ENCODE measurements at places on chromosomes 2 and 18.

- no peak for DNase-seq
Observed at GRCh38 chr18:11802586-11802985, 48.6 kb upstream of the CHMP1B start.

DNA sequence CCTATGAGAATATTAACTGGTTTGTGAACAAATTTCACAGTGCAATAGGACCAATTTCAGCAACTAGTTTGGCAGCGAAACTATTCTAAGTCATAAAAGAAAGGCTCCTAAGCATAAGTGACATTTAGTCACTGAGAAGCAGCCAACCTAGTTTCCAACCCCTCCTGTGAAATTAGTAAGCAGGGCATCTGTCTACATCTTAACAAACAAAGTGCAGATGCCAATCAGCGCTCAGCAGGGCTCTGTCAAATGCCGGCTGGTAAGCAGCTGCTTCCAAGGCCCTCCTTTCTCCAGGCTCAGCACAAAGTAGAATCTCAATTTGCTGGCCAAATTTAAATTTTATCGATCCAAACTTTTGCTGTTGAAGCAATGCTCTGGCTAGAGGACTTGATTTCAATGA lies 124.7 kb downstream of the ICOS start:
- DNase-seq: no peak

GRCh38 chr2:98346311-98347236 lies at the start of gene CNGA3:
Gene CNGA3 (plus strand): TSS chr2:98346456. CDS start chr2:98369976, 23,520 bp downstream.
- DNase-seq: no peak

- DNase-seq: no peak
Observed at GRCh38 chr2:63818271-63818670, 23.4 kb upstream of the UGP2 start.

DNA sequence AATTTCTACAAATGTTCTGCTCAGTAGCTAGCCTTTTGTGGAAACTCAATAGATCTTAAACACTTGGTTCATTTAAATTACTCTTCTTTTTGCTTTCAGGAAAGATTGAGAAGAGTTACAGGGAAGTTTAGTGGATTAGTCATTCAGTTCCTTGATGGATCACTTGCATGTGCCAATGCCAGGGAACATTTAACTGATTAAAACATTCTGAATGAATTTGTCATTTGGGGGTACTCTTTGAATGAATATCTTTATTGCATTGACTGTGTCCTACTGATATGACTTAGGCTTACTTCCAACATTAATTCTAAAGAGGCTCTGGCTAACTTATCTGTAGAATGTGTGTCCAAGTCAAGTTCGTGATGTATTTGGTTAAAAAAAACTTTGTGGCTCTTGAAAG lies 199.8 kb downstream of the PLCL1 start:
- no peak for DNase-seq

- DNase-seq: no peak
Observed at GRCh38 chr2:147715807-147716206, 129.0 kb upstream of the ACVR2A start.

GRCh38 chr18:49878567-49879270 lies 65.4 kb upstream of the ACAA2 start:
- DNase-seq: no peak

DNA sequence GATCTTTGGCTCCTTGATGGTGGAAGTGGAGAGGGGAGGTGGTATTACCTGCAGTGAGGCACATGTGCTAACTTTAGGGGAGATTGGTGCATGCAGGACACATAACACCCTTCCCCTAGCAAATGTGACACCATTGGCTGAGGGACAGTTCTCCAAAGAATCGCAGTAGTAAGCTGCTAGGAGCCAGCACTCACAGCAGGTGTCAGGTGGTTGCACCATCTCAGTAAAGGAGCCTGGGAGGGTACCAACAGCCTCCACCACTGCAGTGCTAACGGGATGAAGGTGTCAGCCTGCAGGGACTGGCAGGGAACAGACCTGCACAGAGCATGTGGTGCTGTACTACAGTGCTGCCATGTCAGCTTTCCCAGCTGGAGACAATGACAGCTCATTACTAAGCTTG lies 127.3 kb upstream of the PIEZO2 start:
- DNase-seq: peak; percentile 19

DNA sequence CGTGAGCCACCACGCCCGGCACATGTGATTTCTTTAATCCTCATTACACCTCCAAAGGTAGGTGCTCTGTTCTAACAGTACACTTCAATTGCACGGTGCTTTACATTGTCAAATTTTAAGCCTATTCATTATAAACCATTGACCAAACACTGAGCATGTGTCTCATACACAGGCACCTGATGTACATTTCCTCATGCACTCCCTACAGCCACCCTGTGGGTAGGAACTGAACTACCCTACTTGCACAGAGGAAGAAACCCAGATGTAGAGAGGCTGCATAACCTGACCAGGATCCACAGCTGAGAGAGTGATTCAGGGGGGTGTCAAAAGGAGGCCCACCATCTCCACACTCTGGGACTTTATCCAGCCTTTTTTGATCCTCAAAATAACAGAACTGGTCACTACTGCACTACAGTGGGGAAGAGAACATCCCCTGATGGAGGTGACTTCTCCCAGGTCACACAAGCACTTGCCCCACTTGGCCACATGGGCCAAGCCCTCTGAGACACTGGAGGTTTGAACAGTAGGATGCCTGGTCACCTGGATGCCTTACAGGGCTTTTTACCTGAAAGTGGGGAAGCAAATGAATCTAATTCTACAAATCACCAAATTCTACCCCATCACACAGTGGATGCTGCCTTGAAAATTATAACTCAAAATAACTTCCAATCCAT lies 6.9 kb upstream of the DPYSL5 start:
- DNase-seq: no peak

GRCh38 chr2:239891698-239892097 lies 133.4 kb downstream of the NDUFA10 start:
- no peak for DNase-seq

- peak; percentile 58 for DNase-seq
Observed at GRCh38 chr2:188291617-188292347, at the start of gene GULP1. Gene GULP1 (plus strand): TSS chr2:188291874. CDS start chr2:188477703, 185,829 bp downstream.

GRCh38 chr2:222708274-222708710 lies 36.8 kb downstream of the MOGAT1 start:
- DNase-seq: peak; percentile 48

DNA sequence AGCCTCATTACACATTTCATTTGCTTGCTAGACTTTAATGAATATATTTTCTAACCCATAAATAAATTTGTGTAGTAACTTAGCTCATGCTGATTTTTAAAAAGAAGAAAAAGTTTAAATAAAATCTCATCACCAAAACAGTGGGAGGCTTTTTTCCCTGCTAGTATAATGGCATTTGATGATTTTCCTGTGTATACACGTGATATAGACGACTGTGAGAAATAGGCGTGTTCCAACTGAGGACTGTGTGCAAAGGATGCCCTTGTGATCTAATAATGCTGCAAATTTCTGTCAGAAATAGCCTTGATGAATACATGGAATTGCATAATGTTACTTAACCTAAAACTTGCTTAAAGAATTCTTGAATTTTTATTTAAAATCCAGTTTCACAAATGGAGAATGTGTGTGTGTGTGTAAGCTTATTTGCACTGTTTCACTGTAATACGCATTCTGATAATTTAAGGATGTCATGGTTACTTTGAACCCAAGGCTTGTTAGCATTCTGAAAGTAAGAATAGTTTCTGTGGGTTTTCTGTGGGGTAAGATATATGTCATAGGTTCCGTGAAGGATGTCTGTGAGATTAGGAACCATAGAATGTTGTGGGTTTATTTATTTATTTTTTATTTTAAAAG lies 178.0 kb downstream of the DLGAP1 start:
- DNase-seq: no peak

DNA sequence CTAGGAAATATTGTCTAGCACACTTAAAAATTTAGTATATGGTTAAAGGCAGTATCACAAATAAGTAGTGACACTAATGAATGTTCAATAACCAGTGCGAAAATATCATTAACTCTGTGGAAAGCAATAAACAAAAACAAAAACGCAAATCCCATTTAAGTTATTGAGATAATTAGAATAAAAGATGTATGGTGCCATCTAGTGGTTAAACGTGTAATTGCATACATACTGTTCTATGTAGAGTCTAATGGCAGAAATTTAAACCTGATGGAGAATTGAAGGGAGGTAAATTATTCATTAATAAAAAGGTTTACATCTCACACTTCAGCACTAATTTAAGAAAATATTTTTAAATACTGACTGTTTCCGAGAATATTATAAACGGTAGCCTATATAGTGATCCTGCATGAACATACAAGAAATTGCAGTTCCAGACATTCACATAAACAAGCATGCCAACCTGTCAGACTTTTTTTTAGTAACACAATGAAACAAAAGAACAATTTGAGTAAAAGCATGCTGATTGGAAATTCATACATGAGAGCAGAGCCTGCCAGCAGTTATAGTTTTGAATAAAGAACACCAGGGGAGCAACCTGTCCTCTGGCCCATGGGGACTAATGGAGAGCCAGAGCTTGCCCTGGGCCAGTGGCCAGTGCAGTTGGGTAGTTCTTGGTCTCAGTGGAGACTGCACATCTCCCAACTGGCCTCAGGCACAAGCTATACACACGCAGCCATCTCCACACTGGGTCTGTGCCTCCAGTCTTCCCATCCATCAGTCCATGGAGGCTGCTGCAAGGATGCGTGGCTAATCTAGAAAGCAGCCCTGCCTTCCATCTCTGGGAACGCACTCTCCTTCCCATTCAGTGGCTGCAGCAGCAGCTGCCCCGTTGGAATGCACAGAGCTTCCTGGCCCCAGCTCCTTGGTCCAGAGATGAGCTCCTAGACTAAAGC lies 28.0 kb downstream of the GCG start:
- no peak for DNase-seq

DNA sequence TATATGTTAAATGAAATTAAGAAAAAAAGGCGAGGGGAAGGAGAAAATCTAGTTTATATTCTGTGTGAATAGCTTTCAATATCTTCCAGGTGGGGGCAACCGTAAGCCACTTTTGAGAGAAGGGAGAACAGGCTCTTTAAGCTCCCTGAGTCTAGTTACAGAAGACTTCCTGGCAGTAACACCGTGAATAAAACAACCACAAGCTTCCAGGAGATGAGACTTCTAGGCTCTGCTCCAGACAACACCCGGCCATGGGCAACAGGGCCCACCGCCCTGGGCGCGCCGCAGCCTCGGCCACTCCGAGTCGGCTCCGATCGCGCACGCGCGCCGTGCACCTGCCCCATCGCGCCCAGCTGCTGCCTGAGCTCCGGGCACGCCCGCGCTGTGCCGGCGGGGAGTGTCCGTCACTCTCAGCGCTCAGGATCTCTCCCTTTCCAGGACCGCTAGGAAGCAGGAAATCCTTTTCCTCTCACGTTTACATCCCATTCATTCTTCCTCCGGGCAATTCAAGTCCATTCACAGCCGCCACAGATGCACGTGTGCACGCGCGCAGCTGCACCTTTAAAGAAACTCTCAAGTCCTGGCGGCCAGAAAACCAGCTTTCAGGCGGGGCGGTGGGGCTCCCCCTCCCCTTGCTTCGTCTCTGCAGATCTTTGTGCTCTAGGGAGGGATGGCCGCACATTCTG lies 19.4 kb upstream of the PAX3 start:
- peak; percentile 48 for DNase-seq

GRCh38 chr2:217551252-217551899 lies 451.4 kb downstream of the TNS1 start:
- no peak for DNase-seq

DNA sequence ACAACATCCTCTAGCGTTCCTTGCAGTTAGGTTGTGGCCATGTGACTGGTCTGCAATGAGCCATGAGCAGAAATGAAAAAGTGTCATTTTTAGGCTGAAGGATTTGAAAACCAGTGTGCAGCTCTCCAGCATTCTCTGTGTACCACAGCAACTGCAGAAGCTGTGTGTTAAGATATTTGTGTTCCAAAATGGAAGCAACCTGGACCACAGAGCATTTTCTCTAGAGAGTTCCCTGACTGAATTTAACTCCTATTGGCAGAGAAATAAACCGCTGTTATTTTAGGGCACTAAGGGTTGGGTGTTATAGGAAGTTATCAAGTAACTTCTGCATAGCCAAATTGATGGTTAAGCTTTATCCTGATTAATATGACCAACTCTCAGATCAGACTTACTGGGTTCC lies 257.2 kb upstream of the THUMPD2 start:
- no peak for DNase-seq

GRCh38 chr2:44135771-44136170 lies 32.9 kb upstream of the PPM1B start:
- no peak for DNase-seq

DNA sequence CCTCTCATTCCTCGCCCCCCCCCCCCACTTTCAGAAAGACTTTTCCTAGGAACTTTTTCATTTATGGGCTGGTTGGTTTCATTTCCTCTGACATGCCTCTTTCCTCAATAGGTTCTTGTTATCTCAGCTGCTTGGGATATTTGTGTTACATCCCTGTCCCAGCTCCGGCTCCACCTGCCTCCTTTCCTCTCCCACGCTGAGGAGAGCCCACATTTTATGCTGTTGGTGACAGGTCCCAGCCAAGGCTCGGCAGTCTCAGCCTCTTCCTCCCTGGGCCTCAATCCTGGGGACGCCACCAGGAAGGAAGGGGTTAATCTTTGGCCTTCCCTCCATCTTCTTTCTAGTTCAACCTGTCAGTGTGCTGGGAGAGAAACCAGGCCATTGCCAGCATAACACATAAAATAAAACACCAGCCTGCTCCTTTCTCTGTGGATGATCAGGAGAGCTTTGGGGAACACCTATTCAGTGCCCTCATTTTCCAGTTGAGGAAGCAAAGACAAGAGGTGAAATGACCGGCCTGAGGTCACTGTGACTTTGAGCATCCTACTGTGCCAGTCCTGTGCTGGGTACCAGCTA lies 216.9 kb upstream of the TNP1 start:
- no peak for DNase-seq

DNA sequence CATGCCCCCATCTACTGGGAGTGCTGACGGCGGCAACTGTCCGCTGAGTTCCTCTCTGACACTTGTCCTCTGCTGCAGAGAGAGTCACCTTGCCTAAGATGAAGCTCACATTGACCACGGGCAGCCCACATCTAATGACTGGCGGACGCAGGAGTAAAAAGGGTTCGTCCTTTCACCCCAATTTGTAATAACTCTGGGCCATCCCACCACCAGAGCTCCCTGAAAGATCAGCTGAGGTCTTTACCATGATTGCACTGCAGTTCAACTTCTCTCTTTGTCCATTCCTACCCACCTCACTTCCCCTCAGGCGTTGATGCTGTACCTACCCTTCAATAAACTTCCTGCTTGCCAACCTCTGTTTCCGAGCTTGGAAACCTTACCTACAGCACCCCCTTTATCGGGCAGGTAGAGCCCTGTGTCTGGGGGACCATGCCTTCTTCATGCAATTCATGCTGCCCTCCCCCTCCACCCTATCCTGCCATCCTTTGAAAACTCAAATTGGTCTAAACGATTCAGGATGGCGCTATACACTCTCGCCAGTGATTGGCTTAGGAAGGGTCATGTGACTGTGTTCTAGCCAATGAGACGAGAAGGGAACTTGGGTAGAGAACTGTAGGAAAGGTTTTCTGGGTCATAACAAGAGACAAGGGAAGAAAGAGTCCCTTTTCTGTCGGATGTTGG lies 10.3 kb upstream of the B3GNT2 start:
- DNase-seq: no peak

GRCh38 chr2:98487806-98488189 lies 43.1 kb downstream of the INPP4A start:
- DNase-seq: no peak

GRCh38 chr2:150705357-150705756 lies 217.9 kb upstream of the RND3 start:
- no peak for DNase-seq
